ENCODE measurements at places on chromosomes 4 and X.

- no peak for DNase-seq
Observed at GRCh38 chr4:6942238-6942800, 32.7 kb downstream of the TBC1D14 start.

DNA sequence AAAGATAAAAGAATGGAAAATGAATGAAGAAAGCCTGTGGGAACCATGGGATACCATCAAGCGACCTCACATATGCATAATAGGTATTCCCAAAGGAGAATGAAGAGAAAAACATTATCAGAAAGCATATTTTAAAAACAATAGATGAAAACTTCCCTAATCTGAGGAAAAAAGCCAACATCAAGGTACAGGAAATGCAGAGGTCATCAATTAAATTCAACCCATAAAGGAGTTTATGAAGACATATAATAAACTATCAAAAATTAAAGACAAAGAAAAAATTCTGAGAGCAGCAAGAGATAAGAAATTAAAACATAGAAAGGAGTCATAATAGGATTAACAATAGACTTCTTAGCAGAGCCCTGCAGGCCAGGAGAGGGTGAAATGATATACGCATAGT, 397.5 kb downstream of the GPM6A start:
- no peak for DNase-seq

GRCh38 chr4:68338625-68339024, 11.3 kb downstream of the YTHDC1 start:
- DNase-seq: no peak

DNA sequence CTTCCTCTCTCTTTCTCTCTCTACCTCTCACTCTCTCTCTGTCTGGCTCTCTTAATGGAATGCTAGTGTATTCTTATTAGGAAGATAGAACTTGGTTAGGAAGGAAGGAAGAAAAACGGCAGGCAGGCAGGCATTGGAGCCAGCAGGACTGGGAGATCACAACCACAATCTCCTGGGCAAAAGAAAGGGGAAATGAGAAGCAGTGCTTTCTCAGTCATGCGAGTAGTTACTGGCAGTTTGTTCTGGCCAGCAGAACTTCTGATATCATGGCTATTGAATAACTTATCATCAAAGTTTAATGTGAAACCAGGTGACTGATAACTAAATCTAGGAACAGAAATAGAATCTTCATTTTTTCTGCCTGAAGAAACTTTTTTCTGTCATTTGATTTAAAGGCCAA, 60.9 kb upstream of the PAGE1 start:
- no peak for DNase-seq

GRCh38 chr4:67885762-67886161, 2.0 kb upstream of the TMPRSS11D start:
- DNase-seq: no peak

- DNase-seq: no peak
Observed at GRCh38 chr4:67475155-67475554, 70.1 kb downstream of the CENPC start.

DNA sequence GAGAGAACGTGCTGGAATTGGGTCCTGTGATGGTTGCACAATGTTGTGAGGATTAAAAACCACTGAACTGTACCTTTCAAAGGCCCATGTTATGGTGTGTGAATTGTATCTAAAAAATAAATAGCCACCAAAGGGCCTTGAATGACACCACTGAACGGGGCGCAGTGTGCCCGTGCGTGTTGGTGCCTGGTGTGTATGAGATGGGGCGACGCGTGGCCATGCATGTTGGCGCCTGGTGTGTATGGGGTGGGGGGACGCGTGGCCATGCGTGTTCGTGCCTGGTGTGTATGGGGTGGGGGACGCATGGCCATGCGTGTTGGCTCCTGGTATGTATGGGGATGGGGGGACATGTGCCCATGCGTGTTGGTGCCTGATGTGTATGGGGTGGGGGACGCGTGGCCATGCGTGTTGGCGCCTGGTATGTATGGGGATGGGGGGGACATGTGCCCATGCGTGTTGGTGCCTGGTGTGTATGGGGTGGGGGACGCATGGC, 66.6 kb upstream of the HELT start:
- no peak for DNase-seq

- no peak for DNase-seq
Observed at GRCh38 chr4:55010550-55010949, 114.8 kb downstream of the KDR start.

GRCh38 chrX:31872007-31872406, 800.2 kb upstream of the FTHL17 start:
- no peak for DNase-seq

DNA sequence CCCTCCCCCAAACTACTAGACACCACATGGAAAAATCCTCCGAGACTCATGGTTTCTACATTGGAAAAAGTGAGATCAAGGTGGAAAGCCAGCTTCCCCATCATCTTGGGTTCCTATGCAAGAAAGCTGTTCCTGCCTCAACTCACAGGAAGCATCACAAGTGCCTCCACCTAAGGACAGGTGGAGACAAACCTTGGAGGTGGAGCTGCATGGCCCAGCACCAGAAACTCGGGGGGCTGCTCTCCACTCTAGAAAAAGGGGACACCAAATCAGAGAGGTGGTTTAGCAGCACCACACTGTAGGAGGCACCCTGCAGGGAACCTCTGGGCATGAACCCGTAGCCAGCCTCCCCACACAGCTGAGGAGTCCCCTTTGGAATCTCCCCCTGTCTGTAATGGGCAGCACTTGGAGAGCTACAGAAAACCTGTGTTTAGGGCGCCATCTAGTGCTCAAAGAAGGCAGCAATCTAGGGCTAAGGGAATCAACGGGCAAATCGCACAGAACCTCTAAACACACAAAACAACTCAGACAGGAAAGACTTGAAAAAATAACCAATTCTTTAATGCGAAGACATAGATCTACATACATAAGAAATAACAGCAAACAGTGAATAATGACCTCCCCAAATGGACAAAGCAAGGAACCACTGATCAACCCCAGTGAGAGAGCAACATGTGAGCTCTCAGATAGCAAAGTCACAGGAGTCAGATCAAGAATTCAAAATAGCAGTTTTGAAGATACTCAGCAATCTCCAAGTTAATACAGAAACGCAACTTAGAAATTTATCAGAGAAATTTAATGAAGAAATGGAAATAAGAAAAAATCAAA, 37.0 kb upstream of the ZBTB33 start:
- peak; percentile 75 for DNase-seq

GRCh38 chr4:166535865-166536264, 662.8 kb downstream of the TLL1 start:
- no peak for DNase-seq

DNA sequence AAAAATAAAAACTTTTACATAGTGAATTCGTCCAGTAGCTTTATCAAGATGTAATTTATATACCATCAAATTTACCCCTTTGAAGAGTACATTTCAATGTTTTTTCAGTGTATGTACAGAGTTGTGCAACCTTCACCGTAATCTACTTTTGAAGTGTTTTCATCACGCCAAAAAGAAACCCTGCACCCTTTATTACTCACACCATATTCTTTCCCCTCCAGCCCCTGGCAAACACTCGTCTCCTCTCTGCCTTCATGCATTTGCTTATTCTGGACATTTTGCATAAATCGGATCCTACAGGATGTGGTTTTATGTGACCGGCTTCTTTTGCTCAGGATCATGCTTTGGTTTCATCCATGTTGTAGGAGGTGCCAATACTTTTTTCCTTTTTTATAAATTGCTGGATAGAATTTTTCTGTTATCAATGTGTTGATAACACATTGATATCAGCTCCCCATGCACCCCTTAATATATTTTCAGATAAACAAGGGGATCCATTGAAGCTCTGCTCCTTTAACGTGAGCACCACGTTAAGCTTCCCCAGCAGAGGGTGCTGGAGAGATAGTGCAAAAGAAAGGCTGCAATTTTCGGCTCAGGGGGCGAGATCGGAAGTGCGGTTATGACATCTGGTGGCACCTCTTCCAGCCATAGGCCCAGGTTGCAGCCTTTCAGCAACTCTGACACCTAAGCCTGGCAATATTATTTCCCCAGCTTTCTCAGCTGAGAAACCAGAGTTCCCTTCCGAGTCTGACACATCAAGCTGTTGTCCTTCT, 100.1 kb upstream of the VCX3B start:
- no peak for DNase-seq

GRCh38 chr4:38387348-38387747, 276.7 kb upstream of the KLF3 start:
- peak; percentile 86 for DNase-seq

GRCh38 chr4:657834-658667, 16.0 kb downstream of the ATP5ME start:
- no peak for DNase-seq

DNA sequence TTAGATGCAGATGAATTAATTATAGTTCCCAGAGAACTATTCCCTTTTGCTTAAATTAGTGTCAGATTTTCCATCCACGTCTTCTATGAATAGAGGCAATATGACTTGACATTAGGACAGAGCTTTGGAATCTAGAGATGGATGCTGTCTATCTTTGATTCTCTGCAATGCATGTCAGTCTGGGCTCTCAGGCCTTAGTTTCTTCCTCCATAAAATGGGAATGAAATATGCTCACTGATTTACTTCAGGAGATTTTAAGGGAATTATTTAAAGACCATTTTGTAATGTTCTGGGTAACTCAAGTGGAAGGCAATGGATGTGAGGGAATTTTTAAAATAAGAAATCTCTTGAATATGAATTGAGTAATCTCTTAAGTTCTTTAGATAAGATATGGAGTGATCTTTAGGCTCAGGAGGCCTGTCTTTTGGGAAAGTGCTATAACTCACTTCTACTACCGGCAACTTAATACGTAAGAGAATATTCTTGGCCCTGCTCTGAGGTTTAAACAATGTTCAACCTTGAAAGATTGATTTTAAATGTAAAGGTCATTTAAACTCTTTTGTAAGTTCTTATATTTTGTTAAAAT, 29.0 kb downstream of the MGST2 start:
- DNase-seq: no peak

DNA sequence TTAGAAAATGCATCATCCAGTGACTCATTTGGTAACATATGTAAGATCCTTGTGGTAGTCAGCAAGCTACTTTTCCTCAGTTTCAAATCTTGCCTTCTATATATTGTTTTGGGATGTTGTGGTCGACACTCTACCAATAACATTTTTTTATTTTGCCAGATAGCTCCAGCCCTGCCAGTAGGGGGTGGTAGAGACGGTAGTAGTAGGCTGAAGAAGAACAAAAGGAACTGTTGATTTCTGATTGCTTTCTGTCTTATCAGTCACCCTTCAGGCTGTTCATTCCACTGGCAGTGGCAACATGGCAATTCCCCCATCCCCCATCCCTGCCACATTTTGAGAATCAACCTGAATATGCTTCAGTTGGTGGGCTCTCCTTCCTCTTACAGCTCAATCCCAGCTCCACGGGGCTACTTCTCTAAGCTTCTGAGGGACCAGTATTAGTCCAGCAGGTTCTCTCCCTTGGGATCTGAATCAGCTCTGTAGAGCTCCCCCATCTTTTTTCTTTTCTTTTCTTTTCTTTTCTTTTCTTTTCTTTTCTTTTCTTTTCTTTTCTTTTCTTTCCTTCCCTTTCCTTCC, 171.5 kb upstream of the VEGFC start:
- no peak for DNase-seq

GRCh38 chrX:9659571-9660195, 106.0 kb downstream of the GPR143 start:
- no peak for DNase-seq

DNA sequence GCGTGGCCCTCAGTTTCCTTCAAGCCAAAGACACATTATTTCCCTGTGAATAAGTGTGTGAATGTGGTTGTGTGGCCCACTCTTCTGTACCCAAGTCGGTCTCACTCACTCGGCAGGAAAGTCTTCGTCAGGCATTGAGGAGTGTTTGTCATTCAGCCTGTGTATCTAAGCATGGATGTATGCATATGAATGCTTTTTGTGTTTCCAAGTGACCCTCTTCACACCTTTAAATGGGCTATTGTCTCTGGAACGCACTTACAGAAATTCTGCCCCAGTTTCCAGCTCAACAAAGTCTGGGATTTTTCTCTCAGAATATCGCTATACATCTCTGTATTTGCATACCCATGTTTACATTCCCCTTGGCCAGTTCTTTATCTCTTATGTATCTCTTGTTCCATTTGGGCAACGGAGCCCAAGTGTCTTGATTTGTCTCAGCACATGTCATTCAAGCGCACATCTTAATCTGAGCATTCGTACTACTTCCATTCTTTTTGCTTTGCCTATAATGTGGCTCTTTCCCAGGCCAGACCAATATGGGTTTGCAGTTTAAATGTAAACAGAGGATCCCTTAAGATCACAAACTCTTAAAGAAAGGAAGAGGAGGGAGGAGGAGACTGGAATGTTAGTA, 4.8 kb downstream of the BCOR start:
- no peak for DNase-seq

- DNase-seq: no peak
Observed at GRCh38 chr4:57789666-57790065, 679.5 kb upstream of the IGFBP7 start.

DNA sequence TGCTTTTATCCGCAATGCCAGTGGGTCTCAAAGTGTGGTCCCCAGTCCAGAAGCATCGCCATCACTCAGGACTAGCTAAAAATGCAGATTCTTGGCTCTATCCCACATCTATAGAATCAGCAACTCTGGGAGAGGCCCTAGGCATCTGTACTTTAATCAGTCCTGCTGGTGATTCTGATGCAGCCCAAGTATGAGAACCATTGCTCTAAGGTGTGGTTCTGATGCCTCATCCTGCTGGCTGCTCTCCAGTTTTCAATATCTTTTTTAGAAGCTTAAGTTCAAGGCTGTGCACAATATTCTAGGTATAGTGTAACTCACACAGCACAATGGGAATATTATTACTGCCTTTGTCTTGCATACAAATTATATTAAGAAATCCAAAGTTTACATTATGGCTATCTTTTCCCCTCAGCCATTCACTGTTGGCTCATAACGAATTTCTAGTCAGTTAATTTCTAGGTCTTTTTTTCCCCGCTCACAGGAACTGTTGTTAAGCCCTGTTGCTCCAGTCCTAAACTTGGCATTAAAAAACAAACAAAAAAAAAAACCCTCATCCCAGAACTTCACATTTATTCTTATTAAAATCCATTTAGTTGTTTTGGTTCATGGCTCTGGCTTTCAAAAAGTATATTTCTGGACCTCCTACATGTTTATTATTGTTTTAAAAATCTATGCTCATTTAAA, 109.1 kb downstream of the PHEX start:
- DNase-seq: no peak

DNA sequence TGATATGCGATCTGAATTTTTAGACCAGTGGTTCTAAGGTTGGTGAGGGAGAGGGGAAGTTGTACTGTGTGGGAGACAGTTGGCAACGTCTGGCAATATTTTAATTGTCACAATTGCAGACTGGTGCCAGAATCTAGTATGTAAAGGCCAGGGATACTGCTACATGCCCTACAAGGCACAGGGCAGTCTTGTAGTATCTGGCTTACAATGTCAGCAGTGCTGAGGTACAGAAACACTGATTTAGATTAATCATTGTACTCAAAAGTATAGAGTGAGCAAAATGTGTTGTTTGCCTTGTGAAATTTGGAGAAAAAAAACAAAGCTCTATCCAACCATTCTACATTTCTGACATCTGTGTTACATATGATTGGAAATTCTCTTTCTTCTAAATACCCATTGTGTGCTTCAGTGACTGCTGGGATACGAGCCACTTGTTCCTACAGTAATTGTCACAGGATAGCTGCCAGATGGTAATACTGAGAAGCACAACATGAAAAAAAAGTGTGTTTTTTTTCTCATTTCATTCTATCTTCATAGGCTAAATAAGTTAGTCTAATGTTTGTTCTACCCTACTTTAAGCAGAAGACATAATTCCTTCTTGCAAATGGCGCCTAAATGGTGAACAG, 526.7 kb upstream of the AGA start:
- DNase-seq: no peak

GRCh38 chr4:152021788-152022438, 261.1 kb upstream of the GATB start:
- peak; percentile 85 for DNase-seq

Data from sciatic nerve (tissue), 2 donors.